Tongue (tissue), 3 donors: ENCODE measurements at places on chromosomes 12 and 14. TPM values are rescaled to one million over a fixed set of nuclear protein-coding genes. Genes with fewer than 3 reads are reported as not detected.

Gene MUCL1
- total RNA-seq, result not detected

Gene ASCL1
- total RNA-seq, result not detected

Gene TAS2R8
- total RNA-seq, result not detected

Gene PLEK2
- 4.1 TPM for total RNA-seq

Gene LRCOL1
- total RNA-seq, result not detected

Gene NEMF
- 93.7 TPM for total RNA-seq

Gene IFNG-AS1
- 3.3 TPM for total RNA-seq

Gene DAO
- not detected for total RNA-seq

Gene CCDC197
- not detected for total RNA-seq

Gene PMCH
- total RNA-seq, result not detected

Gene ARL1
- total RNA-seq, result 108 TPM

Gene LRTM2
- not detected for total RNA-seq

Gene SMIM41
- 0.82 TPM for total RNA-seq

Gene CTSG
- total RNA-seq, result 4.3 TPM

Gene ZFP36L1
- total RNA-seq, result 282 TPM

Gene TBX3
- total RNA-seq, result 55.1 TPM

Gene CMA1
- total RNA-seq, result not detected

Gene PSME2
- 35.5 TPM for total RNA-seq

Gene B3GNT4
- total RNA-seq, result 0.41 TPM

Gene NOS1
- total RNA-seq, result 21.2 TPM

Gene ADCY6
- total RNA-seq, result 45.7 TPM

Gene MYO1H
- 0.51 TPM for total RNA-seq

Gene EFS
- total RNA-seq, result 28.2 TPM

Gene METTL1
- total RNA-seq, result 6.9 TPM

Gene LMNTD1
- total RNA-seq, result not detected

Gene ABCC9
- 121 TPM for total RNA-seq

Gene ERO1A
- total RNA-seq, result 47.9 TPM

Gene DENND5B
- total RNA-seq, result 42.0 TPM

Gene HOXC12
- not detected for total RNA-seq

Gene EPS8
- 39.8 TPM for total RNA-seq

Gene FITM1
- total RNA-seq, result 132 TPM

Gene MYBPC1
- 2,862 TPM for total RNA-seq

Gene MYO1A
- not detected for total RNA-seq

Gene GDF3
- not detected for total RNA-seq

Gene MIPOL1
- 35.4 TPM for total RNA-seq

Gene WSCD2
- total RNA-seq, result 5.5 TPM

Gene IL31
- total RNA-seq, result not detected

Gene ERP27
- total RNA-seq, result 1.9 TPM

Gene FLRT2
- total RNA-seq, result 46.5 TPM

Gene ARG2
- 3.9 TPM for total RNA-seq
